ENCODE measurements at places on chromosomes 16 and 17.

DNA sequence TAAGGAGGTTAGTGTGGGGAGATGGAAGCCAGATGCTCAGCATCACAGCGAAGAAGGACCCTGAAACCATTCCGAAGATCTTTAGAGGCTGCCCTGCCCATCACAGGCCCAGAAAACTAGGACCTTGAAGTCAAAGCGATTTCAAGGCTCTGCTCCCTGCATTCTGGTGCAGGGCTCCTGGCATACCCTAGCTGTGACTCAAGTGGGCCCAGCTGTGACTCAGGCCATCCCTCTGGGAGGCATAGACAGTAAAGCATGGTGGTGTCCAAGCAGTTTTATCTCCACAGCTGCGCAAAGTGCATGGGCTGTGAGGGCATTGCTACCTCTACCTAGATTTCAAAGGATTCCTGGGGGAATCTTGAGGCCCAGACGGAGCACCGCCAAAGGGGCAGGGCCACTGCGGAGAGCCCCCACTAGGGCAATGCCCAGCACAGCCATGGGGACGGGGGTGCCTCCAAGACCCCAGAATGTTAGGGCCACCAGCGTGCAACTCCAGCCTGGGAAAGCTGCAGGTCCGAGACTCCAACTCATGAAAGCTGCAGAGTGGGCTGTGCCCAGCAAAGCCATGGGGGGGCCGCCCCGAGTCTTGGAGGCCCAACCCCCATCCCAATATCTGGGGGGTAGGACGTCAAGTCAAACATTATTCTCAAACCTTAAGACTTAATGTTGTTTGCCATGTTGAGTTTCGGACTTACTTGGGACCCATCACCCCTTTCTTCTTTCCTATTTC, 11.7 kb upstream of the ZNF594 start:
- DNase-seq, result no peak

- no peak for DNase-seq
These were observed 4.2 kb downstream of the SMPD3 start for GRCh38 chr16:68444056-68444657.

GRCh38 chr17:57523926-57524632, 221.0 kb downstream of the CCDC182 start:
- DNase-seq, result peak; percentile 39

GRCh38 chr17:14813649-14814370, 451.3 kb downstream of the PMP22 start:
- no peak for DNase-seq

DNA sequence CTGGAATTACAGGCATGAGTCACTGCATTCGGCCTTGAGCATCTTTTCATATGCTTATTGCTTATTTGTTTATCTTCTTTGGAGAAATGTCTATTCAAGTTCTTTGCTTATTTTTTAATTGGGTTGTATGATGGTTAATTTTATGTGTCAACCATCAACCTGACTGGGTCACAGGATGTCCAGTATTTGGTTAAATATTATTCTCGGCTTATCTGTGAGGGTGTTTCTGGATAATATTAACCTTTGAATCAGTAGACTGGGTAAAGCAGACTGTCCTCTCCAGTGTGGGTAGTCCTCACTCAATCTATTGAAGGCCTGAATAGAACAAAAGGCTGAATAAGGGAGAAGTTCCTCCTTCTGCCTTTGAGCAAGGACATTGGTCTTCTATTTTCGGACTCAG, 142.0 kb downstream of the SSH2 start:
- no peak for DNase-seq

DNA sequence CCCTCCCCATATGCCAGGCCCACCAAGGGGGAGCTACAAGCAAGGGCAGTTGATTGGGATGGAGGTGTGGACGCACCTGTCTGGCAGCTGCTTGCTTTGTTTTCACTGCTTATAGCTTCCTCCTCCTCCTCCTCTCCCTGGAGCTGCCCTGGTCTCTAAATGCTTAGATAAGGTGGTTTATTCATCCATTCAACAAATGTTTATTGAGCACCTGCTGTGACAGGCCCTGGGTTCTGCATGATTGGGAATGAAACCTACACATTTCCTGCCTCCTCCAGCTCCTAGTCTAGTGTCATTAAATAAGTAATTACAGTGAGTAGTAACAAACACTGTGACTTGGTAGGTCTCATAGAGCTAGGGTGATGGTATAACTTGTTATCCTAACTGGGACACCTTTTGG, 17.4 kb upstream of the MAP3K14 start:
- DNase-seq, result no peak

DNA sequence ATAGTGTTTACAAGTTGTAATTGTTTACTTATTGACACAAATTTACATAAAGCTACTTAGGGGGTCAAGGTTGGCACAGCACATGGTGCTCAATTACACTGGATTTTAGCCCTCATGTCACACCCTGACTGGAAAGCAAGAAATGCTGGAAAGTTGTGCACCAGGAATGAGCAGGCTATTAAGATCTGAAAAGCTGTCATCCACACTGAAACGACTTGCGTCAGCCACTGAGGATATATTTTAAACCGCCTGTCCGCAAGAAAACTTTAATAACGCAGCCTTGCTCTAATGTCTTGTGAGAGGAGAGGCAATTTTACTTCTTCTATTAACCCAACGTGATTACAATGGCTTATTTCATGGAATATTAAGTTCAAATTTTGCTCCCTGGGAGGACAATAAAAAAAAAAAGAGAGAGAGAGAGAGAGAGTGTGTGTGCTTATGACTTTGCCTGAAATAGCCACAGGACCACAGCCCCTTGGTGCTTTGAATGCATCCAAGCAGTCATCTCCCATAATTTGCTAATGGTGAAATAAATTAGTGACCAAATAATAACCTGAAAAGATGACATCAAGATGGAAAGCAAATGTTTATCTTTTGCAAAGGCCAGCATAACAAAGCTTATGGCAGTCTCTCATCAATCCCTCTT, 425.4 kb upstream of the PSMD7 start:
- DNase-seq, result no peak

DNA sequence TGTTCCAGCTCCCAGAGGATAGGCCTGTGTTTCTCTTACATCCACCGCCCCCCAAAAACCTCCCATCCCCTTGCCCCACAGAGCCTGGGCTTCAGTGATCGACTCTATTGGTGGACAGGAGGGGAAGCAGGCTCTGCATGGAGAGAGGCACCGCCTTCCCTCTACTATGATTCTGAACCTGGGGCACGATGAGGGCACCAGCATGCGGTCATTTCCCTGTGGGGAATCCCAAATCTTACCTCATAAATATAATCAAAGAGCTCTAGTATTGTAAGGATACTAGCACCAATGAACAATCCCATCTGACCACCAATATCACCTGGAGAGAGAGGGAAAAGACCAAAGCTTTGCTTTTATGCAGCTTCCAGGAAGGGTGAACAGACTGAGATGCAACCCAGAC, 25.7 kb downstream of the SPACA3 start:
- DNase-seq, result no peak

GRCh38 chr16:82651921-82652601, 25.3 kb downstream of the CDH13 start:
- DNase-seq, result no peak

GRCh38 chr16:65054457-65054856, 67.4 kb downstream of the CDH11 start:
- no peak for DNase-seq

GRCh38 chr16:65202461-65202860, 80.6 kb upstream of the CDH11 start:
- no peak for DNase-seq

GRCh38 chr16:67865318-67865717, 7.5 kb upstream of the EDC4 start:
- DNase-seq, result no peak

DNA sequence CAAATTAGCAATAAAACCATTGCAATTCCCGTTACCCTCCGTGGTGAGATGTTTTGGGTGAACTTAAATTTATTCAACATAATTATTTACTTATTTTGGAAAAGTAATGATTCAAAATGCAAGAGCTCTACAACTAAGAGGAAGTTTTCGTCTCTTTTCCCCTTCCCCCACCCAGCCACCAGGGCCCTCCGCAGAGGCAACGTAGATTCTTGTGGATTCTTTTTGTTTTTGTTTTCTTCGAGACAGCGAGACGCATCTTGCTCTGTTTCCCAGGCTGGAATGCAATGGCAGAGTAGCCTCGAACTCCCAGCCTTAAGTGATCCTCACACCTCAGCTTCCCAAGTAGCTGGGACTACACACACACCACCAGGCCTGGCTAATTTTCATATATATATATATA, 19.2 kb downstream of the CCDC40 start:
- no peak for DNase-seq

DNA sequence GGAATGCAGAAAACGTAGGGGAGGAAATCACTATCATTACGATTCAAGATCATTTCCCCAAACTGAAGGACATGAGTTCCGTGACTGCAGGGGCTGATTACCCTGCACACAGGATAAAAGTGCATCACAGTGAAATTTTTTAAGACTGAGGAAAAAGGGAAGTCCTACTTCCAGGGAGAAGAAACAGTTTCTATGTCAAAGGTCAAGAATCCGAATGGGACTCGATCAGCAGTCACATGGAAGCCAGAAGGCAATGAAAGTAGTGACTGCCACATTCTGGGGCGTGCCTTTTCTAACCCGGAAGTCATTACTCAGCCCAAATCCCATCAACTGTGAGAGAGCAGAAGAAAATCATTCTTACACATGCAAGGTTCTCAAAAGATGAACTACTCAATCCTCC, 12.1 kb downstream of the ZZEF1 start:
- DNase-seq, result no peak

GRCh38 chr17:5045496-5045895, 10.3 kb upstream of the SLC52A1 start:
- DNase-seq, result no peak

DNA sequence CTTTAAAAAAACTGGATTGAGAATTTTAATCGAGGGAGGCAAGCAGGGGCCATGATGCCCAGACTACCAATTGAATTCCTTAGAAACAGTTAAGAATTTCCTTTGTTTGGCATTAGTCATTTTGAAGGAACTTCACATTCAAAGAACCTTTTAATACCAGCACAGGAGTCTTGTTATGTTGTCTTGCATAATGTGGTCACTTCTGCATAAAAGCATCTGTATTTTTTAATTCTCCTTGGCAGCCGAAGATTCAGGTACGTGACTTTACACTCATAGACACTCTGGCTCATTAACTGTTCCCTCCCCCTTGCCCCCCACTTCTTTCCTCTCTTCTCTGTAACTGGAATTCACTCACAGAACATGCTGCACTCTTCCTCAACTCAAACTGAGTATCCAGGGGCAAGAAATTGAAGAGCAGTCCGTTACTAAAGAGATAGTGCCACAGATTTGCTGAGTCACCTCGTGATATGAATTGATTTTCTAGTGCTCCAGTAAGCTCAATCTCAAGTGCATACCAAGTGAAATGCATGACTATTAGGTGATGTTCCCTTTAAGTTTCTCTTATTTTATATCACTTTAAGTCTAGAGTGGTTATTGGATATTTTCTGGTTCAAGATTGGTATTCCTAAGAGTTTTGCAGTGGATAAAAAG, 572.2 kb upstream of the SOX9 start:
- DNase-seq, result no peak

DNA sequence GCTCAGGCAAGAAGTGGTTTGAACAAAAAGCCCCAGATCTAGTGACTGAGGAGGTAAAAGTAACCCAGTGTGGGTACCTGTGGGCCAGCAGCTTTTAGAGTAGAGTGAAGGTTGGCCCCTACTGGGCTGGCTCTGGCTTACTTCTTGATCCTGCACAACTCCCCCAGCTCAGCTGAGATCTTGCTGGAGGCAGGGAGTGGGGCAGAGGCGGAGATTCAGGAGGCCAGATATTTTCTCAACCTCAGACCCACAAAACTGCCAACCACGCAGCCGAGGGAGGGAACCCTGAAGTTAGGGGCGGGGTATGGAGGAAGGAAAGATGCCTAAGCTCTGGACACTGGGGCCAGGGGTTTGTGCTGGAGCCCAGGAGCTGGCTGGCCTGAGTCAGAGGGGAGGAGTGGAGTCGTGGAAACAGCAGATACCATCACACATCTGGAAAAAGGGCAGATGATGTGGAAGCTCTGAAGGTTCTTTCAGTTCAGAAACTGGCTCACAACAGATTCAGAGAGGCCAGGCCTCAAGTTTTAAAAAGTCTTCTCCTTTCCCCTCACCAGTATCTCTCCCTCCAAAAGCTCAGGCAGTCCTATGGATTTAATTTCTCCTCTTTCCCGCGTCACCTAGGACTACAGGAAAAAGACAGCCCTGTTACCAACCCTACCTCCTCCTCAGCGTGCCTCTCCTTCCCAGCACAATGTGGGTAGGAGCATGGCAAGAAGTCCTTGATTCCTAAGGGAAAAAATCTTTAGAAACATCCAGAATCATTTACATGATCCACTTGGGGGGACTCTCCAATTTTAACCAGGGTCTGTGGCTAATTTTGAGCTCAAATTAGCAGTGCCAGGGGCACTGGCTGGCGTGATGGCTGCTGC, 48.1 kb downstream of the MYO18A start:
- DNase-seq, result no peak

DNA sequence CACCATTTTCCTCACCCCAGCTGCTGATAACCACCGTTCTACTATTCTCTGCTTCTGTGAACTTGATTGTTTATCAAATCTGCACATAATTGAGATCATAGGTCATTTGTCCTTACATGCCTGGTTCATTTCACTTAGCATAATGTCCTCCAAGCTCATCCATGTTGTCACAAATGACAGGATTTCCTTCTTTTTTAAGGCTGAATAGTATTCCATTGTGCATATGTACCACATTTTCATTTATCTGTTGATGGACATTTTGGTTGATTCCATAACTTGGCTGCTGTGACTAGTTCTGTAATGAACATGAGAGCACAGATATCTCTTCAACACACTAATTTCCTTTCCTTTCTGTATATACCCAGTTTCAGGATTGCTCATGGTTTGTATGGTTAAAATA, 225.3 kb upstream of the TBX2 start:
- no peak for DNase-seq

GRCh38 chr17:6186998-6187397, 116.8 kb downstream of the WSCD1 start:
- no peak for DNase-seq

GRCh38 chr17:61426482-61427304, 25.5 kb upstream of the TBX4 start:
- DNase-seq, result no peak

- no peak for DNase-seq
These were observed 71.9 kb downstream of the AXIN2 start for GRCh38 chr17:65489413-65490155.
